ENCODE measurements at places on chromosomes 4 and X.

DNA sequence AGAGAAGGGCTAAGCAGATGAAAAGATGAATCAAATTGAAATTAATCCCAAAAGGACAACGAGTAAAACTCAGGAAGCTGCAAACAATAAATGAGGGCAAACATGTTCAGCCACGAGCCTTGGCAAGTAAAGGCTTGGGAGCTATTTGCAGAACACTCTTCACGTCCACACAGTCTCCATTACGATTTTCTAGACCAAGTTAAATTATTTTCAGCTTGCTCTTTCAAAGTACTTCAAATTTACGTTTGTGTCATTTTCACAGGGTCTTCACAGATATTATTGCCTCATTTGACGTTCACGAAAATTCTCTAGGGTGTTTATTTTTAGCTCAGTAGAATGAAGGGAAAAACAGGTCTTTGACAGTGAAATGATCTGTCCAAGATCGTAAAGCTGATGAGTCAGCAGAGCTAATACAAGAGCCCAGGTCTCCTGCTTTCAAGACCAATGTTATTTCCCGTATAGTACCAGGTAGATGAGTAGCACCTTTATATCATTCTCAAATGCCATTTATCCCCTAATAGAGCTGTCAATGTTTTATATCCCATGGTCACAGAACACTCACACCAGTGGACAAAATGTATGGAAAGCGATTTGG lies 20.9 kb downstream of the KLB start:
- DNase-seq = no peak

GRCh38 chr4:16967722-16968121 lies 69.3 kb upstream of the LDB2 start:
- no peak for DNase-seq

DNA sequence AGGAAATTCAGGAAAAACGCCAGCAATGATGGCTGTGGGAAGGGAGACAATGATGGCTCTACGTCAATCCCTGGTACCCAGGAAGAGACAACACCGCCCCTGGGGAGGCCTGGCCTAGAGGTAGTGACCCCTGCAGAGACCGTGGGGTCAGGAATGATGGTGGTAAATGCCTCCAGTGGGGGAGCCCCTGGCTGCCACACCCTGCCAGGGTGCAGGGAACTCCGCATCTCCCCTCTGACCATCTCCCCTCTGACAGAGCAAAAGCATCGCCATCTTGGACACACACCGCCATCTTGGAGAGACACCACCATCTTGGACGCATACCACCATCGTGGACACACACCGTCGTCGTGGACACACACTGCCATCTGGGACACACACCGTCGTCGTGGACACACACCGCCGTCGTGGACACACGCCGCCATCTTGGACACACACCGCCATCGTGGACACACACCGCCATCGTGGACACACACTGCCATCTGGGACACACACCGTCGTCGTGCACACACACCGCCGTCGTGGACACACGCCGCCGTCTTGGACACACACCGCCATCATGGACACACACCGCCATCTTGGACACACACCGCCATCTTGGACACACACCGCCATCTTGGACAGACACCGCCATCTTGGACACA lies 9.9 kb downstream of the ASMTL start:
- no peak for DNase-seq

DNA sequence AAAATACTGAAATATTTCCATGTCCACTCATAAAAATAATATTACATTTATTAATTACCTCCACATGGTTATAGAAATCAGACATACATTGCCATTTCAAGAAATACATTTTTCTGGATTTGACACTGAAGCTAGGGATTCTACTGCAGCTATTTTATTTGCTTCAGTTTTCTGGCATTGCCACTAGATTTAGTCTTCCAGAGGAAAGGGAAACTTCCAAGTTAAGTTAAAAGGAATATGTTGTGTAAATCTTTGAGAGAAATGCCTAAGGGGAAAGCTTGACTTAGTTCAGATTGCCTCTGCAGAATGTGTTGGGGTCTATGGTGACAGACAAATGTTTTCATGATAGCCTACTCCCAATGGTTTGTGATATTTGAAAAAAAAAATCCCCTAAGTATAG lies 1631.3 kb downstream of the PCDH18 start:
- DNase-seq = no peak

GRCh38 chrX:150155436-150156035 lies 207.6 kb upstream of the MAMLD1 start:
- DNase-seq = no peak

DNA sequence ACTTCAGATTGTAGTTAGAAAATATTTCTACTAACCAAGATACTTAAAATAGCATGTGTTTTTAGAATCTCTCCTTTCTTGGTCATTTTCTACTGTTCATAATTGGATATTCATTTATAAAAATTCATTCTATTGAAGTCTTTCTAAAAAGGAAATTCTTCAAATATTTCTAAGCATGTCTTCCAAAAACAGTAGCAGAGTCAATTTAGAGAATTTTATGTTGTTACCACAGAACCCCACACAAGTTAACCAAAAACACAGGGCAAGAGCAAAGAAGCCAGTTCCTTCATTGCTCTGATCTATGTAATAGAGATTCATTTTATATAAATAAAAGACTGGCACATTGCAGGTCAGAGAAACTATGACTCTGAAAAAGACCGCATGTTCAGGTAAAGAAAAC lies 345.1 kb upstream of the PITX2 start:
- no peak for DNase-seq

- DNase-seq = no peak
Measured at GRCh38 chr4:184628103-184628502, 21.1 kb downstream of the CASP3 start.

DNA sequence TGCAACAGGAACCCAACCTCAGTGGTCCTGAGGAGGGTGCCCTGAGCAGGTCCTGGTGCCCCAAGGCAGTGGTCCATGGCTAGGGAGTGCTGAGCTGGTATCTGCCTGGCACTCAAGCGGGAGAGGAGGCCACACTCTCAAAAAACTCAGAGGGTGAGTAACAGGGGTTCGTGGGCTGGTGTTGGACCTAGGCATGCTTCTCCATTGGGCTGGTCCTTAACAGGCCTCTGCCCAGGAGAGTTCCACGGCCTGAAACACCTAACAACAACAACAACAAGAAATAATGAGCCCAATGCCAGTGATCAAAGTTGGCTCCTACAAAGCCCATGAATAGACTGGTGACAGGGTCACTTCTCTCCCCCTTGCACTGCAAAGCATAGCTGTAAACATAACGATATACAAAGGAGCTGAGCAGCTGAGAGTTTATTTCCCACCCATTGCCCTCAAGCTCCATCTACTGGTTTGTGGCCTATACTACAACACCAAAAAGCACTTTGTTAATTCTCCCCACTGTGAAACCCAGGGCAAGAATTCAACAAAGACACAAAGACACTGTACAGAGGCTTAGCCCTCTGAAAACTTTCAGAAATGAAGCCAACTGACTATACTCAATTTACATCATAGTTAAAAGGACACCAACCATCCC lies 736.1 kb upstream of the ADGRL3 start:
- no peak for DNase-seq

Measured in neural crest cell (in vitro differentiated cells).